Endothelial cell of umbilical vein (primary cell): ENCODE measurements at places on chromosomes 5 and 9. TPM values are rescaled to one million over a fixed set of nuclear protein-coding genes. Genes with fewer than 3 reads are reported as not detected.

GRCh38 chr5:178223196-178223773, 9.3 kb downstream of the PHYKPL start:
- no peak for DNase-seq

DNA sequence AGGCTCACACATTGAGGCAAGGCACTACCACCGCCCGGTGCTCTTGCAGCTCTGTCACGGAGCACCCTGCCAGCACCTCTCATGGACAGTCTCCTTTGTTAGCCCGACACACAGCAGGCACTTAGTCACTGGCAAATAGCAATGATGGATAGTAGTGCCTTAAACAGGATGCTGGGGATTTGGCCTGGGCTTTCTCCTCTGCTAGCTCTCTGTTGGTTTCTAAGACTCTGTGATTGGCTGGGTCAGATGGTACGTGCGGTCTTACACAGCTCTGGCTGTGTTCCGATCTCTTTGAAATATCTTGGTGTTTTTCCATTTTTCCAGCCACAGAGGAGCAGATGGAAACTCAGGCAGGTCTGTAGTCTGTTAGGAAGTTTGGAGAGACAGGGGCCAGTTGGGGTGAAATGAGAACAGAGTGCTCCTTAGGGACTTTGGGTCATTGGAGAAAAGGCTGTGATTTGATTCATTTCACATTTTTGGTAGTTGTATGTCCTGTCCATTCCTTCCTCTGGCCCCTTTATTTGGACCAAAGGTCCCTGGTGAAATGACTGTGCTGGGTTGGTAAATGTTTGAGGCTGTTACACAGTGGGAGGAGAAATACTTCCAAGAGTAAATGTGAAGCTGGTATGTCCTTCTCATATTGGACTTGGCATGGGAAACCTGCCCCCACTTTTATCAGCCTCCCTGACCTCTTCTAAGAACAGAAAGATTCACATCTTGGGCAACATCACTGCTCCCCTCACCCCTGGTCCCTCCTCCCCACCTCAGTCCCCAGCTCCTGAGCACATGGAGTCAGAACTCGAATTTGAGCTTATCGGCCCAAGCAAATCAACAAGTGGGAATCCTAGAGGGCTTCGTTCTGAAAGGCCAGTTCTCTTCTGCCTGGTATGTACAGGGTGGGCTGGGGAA, 3.4 kb downstream of the SMIM3 start:
- DNase-seq, result no peak

- no peak for DNase-seq
Observed at GRCh38 chr9:114149765-114150340, 5.5 kb upstream of the COL27A1 start.

The SHOC1 gene
- total RNA-seq, result not detected in 2 replicates

The NUP214 gene
- 58.1 and 65.9 TPM in 2 replicates for total RNA-seq

The SERF1A gene
- 5.1 and 6.7 TPM in 2 replicates for total RNA-seq

- no peak for DNase-seq
Observed at GRCh38 chr9:116080561-116080960, 73.0 kb upstream of the PAPPA start.

DNA sequence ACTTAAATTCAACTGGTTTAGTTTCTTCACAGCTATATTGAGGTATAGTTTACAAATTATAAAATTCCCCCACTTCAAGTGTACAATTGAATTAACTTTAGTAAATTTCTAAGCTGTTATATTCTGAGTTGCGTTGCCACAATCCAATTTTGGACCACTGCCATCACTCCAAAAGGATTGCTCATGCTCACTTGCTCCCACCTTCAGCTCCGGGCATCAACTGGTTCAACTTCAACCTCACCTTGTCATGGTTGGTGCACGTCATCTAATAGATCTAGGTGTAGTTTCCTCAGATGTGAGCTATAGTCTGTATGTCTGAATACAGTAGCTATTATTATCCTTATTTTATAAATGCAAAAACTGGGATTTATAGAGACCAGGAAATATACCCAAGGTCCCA, 942.5 kb upstream of the WWC1 start:
- no peak for DNase-seq

GRCh38 chr5:164345173-164345849, 839.9 kb downstream of the MAT2B start:
- DNase-seq, result peak; percentile 12

DNA sequence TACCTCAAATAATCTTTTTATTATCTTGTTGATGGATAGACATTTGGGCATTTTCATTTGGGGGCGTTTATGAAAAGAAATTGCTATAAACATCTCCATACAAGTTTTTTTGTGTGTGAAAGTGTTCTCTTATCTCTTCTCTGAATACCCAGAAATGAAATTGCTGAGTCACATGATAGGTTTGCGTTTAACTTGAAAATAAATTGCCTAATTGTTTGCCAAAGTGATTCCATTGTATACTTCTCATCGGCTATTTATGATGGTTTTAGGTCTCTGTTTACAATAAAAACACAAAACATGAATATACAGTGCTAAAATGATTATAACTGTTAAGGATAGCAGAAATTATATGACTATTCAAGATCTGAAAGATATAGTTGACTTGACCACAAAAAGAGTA, 361.7 kb downstream of the TAF11L14 start:
- no peak for DNase-seq
